Thymus (tissue), 14 donors: ENCODE measurements at places on chromosomes 13 and 19. TPM values are rescaled to one million over a fixed set of nuclear protein-coding genes. Genes with fewer than 3 reads are reported as not detected.

The ZFP82 gene
- 6.5 TPM for total RNA-seq

The FCAR gene
- total RNA-seq, result 0.71 TPM

The FBXL12 gene
- 28.4 TPM for total RNA-seq

The ADAMTSL5 gene
- 0.05 TPM for total RNA-seq

The FPR2 gene
- total RNA-seq, result 1.2 TPM

The EXOC3L2 gene
- 0.42 TPM for total RNA-seq

The ZNF382 gene
- 8.6 TPM for total RNA-seq

The CARD8 gene
- total RNA-seq, result 56.0 TPM

The PCDH9 gene
- 5.0 TPM for total RNA-seq

The NLRP11 gene
- total RNA-seq, result under 0.01 TPM

The MYO9B gene
- 28.2 TPM for total RNA-seq

The GRIN2D gene
- 0.05 TPM for total RNA-seq

The ZNF229 gene
- total RNA-seq, result 4.7 TPM

The LRP3 gene
- 2.6 TPM for total RNA-seq

The ZNF793 gene
- total RNA-seq, result 2.5 TPM

The ZNF415 gene
- total RNA-seq, result 8.1 TPM

The S1PR5 gene
- total RNA-seq, result 0.61 TPM

The CACNA1A gene
- 0.24 TPM for total RNA-seq

The CAPN12 gene
- 1.6 TPM for total RNA-seq

The ZNF350 gene
- total RNA-seq, result 14.9 TPM

The FBXO27 gene
- 2.6 TPM for total RNA-seq

The NUFIP1 gene
- 3.0 TPM for total RNA-seq

The LIN37 gene
- 7.6 TPM for total RNA-seq

The ATP5F1D gene
- 47.6 TPM for total RNA-seq
